ENCODE measurements at places on chromosomes 2 and 18.

GRCh38 chr2:69945441-69945840, 16.0 kb downstream of the ASPRV1 start:
- DNase-seq, result no peak

DNA sequence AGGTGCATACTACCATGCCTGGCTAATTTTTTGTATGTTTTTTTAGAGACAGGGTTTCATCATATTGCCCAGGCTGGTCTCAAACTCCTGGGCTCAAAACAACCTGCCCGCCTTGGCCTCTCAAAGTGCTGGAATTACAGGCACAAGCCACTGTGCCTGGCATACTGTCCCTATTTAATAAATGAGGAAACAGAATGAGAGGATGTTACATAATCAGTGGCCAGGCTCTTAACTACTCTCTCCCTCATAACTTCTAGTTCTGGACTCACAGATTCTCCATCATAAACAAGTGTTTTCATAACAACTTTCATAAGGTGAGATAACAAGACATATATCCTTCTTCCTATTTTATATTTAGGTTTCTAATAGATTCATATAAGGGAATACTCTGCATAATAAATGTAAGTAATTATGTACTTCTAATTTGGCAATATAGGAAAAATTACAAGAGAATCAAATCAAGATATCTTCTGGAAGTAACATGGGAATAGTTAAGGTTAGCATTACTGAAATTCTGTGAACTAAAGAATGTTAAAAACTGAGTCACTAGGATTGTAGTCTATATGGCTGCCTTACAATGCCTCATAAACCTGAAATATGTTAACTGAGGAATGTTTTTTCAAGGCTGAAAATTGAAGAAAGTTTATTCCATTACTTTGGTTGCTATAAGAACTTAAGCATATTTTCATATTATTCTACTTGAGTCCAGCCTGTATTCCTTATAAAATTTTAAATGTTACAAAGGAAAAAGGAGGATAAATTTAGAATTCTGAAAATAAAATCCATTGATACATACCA, 71.3 kb downstream of the SLC25A12 start:
- no peak for DNase-seq

DNA sequence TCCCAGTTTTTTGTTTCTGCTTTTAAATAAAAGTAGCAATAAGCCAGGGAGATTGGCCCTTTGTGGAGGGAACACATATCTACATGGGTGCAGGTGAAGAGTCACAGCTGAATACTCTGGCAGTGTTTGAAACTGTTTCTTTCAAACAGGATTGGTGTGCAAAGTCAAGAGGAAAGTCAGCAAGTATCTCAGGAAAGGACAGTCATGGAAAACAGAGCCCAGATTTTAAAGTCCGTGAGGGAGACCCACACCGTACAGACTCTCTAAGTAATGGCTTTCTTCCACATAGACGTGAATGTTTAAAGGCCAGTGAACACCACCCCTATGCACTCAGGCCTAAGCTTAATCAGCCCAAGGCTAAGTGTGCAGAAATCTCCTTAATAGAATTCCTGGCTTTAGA, 95.3 kb downstream of the GFPT1 start:
- DNase-seq, result no peak

GRCh38 chr2:36140391-36140790, 215.2 kb upstream of the CRIM1 start:
- no peak for DNase-seq

DNA sequence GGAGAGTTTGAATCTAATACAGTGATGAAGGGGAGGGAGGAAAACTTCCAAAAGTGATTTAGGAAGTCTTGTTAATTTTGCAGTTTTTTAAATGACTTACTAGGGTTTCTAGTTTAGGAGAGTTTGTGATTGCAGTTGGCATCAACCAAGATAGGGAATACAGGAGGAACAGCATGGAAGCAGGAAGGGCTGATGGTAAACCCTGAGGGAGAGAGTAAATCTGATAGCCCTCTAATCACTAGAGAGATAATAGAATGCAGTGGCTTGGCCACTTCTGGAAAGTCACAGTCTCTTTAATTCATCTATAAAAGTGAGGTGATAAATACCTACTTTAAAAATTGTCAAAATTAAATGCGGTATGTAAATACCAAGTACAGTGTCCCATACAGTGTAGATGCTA, 5.6 kb downstream of the YPEL5 start:
- no peak for DNase-seq

GRCh38 chr2:20040489-20041172, 10.8 kb downstream of the LAPTM4A start:
- no peak for DNase-seq

GRCh38 chr2:55498582-55498981, 20.9 kb upstream of the CFAP36 start:
- DNase-seq, result no peak

- DNase-seq, result no peak
Measured at GRCh38 chr2:78023356-78023755, 501.2 kb upstream of the LRRTM4 start.

DNA sequence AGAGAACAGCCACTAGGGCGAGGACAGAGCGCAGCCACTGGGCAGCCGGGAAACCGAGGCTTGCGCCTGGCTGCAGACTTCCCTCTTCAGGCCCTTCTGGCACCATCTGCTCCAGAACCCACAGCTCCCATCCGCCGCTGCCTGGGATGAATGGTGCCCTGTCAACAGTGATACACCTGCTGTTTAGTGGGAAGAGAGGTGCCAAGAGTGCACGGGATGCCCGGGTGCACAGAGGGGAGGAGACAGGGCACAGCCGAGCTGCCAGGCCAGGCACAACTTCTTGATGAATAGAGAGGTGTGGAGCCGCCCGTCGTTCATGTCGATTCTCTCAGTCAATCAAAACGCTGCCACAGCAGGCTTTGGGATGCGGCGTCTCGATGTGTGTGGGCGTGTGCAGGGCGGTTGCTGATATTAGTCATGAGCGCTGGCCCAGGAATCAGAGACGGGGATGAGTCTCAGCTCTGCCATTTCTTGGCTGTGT, 39.5 kb downstream of the RRM2 start:
- peak; percentile 48 for DNase-seq

DNA sequence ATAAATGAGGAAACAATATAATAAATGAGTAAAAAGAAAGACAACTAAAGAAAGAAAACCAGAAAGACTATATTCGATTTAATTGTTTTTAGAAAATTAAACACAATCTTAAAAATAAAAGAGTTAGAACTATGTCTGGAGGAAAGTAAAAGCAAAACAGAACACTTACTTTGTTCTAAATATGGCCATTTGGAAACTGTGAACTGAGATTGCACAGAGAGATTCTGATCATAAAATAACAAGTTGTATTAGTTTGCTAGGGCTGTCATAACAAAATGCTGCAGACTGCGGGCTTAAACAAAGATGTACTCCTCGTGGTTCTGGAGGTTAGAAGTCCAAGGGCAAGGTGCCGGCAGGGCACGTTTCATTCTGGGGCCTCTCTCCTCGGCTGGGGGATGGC, 128.1 kb upstream of the AQP4 start:
- DNase-seq, result no peak

DNA sequence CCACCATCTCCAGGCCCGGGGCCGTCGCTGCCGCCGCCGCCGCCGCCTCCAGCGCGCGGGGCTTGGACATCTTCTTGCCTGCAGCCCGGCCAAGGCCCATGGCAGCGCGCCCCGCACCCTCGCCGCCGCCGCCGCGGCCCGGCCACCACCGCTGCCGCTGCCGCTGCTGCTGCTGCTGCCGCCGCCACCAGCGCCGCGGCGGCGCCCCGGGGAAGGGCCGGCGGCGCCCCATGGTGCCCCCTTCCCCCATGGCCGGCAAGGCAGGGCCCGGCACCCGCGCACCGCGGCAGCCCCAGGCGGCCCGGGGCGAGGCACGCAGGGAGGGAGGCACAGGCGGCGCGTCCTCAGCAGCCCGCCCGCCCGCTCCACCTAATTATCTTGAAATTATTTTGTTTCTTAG, 3057.4 kb downstream of the RPIA start:
- DNase-seq, result no peak

GRCh38 chr2:98761267-98761781, 30.4 kb upstream of the MGAT4A start:
- peak; percentile 30 for DNase-seq

- no peak for DNase-seq
Measured at GRCh38 chr18:67310826-67311225, 205.7 kb downstream of the DSEL start.

- no peak for DNase-seq
Measured at GRCh38 chr2:76204048-76204447, 493.3 kb upstream of the GCFC2 start.

DNA sequence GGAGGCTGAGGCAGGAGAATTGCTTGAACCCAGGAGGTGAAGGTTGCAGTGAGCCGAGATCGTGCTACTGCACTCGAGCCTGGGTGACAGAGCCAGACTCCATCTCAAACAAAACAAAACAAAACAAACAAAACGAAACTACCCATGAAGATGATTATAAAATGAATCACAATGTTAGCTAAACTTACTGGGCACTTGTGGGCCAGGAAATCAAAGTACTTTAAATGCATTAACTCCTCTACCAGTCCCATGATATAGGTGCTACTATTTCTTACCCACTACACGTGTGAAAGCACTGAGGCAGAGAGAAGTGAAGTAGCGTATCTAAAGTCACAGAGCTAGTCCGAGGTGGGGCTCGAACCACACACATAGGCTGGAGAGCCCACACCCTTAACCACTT, 53.6 kb downstream of the POLE4 start:
- no peak for DNase-seq

GRCh38 chr2:207682557-207682956, 28.9 kb upstream of the CCNYL1 start:
- DNase-seq, result no peak

- no peak for DNase-seq
Measured at GRCh38 chr2:152716805-152717227, 445 bp downstream of the PRPF40A start.

GRCh38 chr2:31476511-31477180, 62.1 kb upstream of the XDH start:
- DNase-seq, result no peak

DNA sequence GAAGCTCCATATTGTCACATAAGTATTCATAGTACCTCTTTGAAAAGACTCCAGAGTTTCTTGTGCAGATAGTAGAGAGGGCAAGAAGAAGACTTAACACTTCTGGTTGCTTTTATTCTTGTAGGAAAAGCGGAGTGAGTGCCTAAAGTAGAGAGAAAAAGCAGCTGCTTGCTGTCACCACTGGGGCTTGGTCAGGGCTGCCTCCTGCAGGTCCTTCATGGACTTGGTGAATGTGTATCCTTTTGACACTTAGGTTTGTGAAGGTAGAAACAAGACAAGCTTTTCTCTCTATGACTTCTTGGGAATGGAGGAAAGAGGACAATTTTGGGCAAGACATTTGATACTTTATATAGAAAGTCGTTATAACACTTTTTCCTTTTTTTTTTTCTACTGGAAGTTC, 312.8 kb upstream of the FANCL start:
- DNase-seq, result no peak

GRCh38 chr18:49875155-49875554, 61.8 kb upstream of the ACAA2 start:
- no peak for DNase-seq

GRCh38 chr18:30487962-30488361, 554.6 kb downstream of the DSC3 start:
- DNase-seq, result no peak

GRCh38 chr2:137237055-137237454, 471.7 kb downstream of the THSD7B start:
- no peak for DNase-seq

DNA sequence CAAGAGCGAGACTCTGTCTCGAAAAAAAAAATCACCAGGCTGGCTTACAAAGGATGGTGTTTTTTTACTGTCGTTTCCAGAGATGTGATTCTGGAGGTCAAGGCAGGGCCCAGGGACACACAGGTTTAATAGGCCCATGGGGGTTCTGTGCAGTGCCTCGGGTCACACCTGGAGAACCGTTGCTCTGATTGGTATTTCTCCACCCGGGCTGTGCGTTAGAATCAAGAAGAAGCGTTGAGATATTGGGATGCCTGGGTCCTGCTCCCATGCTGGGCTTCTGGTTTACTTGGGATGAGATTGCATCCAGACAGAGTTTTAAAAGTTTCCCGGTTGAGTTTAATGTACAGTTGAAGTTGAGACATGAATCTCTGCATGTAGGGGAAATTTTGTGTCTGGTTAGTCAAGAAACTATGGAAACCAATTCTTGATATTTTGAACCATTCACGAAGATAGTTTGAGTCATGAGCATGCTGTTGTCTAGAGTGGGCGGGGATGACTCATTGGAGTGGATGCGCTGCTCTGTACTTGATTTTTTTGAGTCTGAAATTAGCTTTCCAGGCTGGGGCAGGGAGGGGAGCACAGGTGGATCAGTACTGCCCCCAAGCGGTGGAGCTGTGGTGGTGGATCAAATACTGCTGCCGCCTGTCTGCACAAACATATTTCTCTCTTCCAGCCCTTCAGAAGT, 50.1 kb downstream of the GREB1 start:
- DNase-seq, result peak; percentile 64

- DNase-seq, result no peak
Measured at GRCh38 chr2:22450831-22451230, 934.1 kb upstream of the KLHL29 start.

DNA sequence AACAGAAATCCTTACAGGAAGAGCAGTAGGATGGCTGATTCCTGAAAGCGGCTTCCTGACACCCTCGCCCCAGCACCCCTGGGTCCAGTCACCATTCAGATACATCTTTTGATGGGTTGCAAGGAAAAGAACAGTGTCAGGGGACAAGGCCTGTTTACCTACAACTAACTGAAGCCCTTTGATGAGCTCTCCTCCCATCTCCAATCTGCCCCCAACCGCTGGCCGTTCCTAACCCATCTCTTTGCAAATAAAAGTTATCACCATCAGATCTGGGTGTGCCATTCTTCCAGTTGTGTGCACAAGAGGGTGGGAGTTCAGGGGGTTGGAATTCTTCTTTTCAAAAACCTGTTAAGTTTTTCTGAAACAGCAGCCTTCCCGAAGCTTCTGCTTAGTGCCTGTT, 48.9 kb downstream of the ARL4C start:
- no peak for DNase-seq

DNA sequence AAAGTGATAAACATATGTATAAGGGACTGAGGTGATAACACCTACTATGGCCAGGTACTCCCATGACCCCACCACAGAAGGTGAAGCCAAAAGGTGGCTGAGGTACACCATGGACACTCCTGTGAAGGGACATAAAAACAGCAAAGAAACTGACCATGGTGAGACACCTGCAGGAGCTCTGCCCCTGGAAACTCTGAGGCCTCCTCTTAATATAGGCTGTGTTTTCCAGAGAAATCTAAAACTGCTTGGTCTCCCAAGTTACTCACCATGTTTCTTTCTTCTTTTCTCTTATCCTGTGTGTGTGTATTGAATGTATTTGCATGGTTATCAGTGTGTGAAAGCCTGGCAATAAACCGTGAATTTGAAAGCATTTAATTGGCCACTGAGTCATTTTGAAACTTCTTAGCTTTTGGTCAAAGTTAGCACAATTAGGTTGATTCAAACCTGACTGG, 739.3 kb upstream of the GCFC2 start:
- DNase-seq, result no peak

GRCh38 chr2:221102896-221103688, 469.0 kb downstream of the EPHA4 start:
- DNase-seq, result no peak

Data from NCI-H446 treated with DMSO at 0.1 percent for 48 hours (cell line).